Stimulated activated CD4-positive, alpha-beta T cell treated with anti-CD3 and anti-CD28 coated beads, Interleukin-12 subunit alpha, Interleukin-12 subunit beta, amount 100 ng/mL, for 24 hours (primary cell): ENCODE measurements at places on chromosomes 3 and 15.
A peak's percentile ranks its signal among the peaks of the same experiment; 100 is the strongest.

DNA sequence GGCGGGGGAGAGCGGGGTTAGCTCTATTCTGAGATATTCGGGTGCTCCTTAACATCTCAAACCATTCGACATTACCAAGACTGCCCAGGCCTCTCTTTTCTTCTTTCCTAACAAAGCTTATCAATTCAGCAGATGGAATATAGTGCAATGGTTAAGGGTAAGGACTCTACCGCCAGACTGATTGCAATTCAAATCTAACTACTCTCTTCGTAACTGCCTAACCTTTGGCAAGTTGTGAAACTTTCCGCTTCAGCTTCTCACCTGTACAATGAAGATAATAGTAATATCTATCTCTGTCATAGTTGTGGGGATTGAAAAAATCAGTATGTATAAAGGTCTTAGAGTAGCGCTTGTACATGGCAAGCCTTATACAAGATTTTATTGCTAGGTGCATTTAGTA, 972 bp downstream of the UBA5 start:
- DNase-seq: no peak

- no peak for DNase-seq
Observed at GRCh38 chr3:171936191-171936841, 93.2 kb downstream of the TMEM212 start.

GRCh38 chr15:52528564-52529340, at the start of gene MYO5A:
Gene MYO5A, minus strand, starts transcription at chr15:52528880. Its CDS starts 74 bp downstream, at chr15:52528806.
- DNase-seq: peak; percentile 60

DNA sequence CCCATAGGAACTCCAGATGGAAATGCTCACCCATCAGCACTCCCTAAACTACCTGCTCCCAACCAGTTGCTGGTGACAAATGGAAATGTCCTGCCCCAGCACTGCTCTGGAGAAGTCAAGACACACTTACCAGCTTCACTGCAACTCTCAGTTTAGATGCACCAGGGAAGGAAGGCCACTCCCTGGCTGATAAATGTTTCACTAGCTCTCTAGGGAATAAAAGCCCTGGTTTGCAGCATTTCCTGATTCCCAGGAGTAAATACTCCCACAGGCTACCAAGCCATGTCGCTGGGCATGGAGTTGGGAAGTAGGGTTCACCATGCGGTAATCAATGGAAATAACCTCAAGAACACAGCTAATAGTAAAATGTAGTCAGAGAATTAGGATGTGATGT, 112.0 kb upstream of the NEO1 start:
- DNase-seq: no peak

DNA sequence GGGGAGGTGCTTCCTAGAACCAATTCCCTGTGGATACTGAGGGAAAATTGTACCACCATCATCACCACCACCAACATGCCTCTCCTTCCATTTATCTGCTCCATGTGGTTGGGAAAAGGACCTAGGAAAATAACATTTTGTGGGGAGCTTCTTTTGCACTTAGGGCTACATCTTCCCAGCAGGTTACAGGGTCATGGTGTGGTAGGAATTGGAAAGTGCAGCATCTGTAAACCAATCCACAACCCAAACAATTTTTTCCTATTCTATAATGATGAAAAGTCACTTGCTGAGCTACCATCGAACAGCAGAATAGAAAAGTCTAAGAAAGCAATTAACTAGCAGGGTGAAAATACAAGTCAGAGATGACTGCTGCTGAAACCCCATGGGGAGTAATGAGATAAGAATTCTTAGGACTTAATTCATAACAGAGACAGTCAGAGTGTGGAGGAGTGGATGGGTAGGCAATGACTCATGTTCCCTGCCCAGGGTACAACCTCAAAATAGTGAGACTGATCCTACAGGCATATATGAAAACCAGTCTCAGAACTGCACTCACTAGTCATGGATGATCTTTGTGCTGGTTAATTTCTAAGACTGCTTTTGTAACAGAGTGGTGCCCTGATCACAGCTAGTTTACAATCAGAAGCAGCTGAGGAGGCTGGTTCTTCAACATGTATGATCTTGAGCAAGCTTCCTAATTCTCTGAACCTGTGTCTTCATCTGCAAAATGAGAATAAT, 38.1 kb upstream of the LEKR1 start:
- peak; percentile 5 for DNase-seq

DNA sequence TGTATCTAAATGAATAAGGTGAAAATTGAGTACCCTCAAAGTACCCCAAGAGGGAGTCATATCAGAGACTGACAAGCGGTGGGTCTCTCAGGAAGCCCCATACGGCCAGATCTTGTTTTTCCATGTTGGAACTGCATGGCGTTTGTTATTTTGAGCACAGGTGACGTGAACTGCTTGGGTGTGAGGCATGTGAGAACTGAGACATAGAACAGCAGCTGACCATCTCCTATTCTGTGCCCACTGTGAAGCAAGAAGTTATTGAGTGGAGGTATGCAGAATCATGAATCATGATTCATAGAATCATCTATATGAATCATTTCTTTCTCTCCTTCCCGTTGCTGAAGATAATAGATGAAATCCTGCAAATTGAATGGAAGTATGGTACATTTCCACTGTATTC, 4.6 kb downstream of the VPS8 start:
- DNase-seq: no peak

DNA sequence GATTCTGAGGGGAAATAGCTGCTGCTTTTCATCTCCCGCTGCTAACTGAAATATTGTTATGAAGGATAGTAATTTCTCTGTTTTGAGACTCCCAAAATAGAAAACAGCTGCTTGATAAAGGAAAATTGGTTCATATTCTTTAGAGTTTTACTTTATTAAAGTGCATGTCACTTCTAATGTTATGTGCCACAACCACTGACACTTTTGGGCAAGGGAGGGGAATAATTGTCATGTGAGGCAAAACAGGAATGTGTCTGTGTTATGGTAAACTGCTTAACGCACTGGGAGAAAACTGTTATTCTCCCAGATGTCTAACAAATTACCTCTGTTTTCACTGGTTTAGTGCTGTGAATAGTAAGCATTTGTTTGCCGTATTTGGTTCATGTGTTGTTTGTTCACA, 201.6 kb downstream of the PDZRN3 start:
- no peak for DNase-seq

DNA sequence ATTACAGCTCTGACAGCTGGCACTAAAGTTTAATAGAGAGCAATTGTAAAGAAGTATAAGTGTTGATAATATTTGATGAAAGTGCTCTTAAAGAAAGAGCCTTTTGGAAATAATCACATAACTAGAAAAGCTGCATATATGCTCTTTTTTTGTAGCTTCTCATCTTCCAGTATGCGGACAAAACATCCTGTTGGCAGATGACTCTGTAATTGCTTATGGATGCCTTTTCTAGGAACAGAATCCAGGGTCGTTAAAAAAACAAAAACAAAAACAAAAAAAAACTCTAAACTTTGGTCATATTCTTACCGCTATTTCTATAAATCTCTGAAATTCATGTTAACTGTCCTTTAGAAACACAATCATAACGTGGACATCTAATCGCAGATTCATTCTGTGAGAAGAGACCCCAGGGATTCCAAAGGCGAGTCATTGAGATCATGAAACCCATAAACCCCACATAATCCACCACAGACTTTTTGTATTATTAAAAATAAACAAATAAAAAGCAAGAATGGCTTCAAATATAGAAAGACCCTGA, 109.8 kb downstream of the EPHA3 start:
- DNase-seq: no peak

GRCh38 chr3:39779511-39780230, 29.7 kb upstream of the MYRIP start:
- no peak for DNase-seq

DNA sequence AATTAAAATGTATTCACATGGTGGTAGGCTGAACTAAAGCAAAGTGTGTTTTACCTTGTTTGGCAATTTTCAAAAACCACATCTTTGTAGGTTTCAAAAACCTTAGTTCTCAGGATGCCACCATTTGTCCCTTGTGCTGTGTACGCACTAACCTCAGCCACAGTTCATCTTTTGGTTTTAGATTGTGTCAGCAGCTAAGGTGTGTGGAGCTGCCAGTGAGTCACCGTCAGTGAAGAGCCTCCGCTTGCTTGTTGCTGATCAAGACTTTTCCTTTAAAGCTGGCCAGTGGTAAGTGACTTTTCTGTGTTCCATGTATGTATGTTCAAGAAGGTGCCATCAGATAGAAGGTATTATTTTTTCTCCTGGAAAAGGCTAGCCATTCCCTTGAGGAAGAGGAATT, 21.1 kb downstream of the OXNAD1 start:
- peak; percentile 53 for DNase-seq

- DNase-seq: no peak
Observed at GRCh38 chr15:39497759-39498565, 82.9 kb upstream of the THBS1 start.

- DNase-seq: peak; percentile 61
Observed at GRCh38 chr3:126679318-126679751, 24.4 kb upstream of the TXNRD3 start.

DNA sequence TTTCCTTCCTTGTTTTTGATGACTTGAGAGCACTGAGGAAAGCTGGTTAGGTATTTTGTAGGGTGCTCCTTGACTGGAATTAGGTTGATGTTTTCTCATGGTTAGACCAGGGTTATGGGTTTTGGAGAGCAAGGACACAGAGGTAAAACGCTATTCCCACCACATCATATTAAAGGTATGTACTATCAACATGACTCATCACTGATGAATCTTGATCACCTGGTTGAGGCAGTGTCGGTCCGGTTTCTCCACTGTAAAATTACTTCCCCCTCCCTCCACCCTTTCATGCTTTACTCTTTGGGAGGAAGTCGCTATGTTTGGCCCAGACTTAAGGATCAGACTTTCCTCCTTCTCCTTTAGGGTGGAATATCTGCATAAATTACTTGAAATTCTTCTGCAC, 201.6 kb downstream of the EDEM1 start:
- DNase-seq: no peak

DNA sequence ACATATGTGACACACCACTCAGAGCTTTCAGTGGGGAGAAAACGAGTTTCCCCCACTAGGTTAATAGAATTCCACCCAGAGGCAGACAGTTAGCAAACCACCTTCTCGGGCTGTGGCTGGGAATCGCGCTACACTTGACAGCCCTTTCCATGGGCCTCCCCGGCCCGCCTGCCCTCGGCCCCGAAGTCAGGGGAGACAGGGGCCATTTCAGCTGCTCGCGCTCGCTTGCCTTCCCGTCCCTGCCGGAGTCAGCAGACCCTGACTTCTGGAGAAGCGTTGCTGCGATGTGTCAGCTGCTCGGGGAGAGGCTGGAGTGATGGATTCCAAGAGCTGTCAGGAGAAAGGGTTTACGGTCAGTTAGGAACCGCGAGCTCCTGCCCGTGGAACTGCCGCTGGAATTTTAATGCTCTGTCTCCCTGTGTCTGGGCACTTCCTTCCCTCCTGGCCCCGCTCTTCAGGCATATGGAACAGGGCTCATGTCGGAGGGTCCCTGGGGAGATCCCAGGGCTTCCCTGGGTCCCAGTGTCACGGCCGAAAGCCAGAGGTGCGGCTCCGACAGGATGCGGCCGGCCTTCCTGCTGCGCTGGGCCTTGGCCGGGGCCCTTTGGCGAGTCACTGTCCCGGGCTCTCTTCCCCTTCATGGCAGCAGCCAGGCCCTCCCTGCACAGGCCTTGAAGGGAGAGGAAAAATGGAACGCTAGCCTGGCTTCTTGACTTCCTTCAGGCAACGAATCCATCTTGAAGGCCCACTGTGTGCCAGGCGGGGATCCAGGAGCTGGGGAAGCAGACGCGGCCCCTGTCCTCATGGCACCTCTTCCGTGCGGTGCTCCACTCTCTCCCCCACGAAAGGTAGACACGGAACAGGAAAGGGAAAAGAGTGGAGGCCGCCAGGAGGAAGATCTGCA, 38.4 kb upstream of the VPS8 start:
- no peak for DNase-seq

DNA sequence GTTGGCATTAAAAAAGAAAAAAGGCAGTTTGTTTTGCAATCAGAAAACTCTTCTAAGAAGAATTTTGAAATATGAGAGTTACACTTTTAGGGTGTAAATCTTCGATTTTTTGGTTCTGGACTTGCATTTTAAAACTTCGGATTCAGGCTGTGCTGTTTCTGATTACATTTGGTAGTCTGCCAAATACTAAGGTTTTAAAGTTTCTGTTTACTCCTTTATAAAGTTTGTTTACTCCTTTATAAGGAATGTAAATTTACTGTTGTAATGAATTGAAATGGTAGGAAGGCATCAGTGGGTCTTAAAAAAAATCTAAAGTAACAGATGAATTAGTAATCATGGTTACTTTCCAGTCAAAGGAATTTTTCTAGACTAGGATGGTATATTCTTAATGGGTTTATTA, 14.1 kb downstream of the FXR1 start:
- no peak for DNase-seq

GRCh38 chr3:84978843-84979242, 20.1 kb downstream of the CADM2 start:
- no peak for DNase-seq

DNA sequence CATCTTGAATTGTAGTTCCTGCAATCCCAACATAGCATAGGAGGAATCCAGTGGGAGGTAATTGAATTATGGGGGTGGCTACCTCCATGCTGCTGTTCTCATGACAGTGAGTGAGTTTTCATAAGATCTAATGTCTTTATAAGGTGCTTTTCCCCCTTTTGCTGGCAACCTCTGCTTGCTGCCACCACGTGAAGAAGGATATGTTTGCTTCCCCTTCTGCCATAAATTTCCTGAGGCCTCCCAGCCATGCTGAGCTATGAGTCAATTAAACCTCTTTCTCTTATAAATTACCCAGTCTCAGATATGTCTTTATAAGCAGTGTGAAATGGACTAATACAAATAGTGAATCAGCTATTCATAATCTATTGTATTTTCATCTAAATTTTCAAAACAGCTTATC, 537.3 kb downstream of the EPHA3 start:
- DNase-seq: no peak

GRCh38 chr3:106247902-106248684, 379.3 kb upstream of the CBLB start:
- no peak for DNase-seq

GRCh38 chr3:39907981-39908380, 98.6 kb downstream of the MYRIP start:
- DNase-seq: no peak

GRCh38 chr15:35667908-35668307, 121.9 kb upstream of the DPH6 start:
- no peak for DNase-seq

DNA sequence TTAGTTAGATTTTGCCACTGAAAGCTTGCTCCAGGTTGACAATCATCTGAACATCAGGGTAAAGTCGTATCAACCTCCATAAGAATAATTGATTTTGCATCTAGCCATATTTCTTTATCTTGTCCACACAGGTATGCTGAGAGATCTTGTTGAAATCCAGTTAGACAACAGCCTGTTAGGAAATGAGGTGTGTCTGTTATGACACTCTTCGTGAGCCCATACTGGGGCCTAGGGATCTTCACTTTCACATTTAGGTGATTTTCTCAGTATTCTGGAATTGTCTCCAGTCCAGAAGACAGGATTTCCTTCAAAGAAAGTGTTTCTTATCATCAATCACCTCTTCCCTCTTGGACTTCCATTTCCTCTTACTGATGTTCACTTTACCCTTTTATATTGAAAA, 18.1 kb downstream of the DNAJB11 start:
- no peak for DNase-seq

- no peak for DNase-seq
Observed at GRCh38 chr3:15315003-15315402, 17.4 kb downstream of the SH3BP5 start.
